ENCODE measurements at places on chromosomes 6 and 20.

DNA sequence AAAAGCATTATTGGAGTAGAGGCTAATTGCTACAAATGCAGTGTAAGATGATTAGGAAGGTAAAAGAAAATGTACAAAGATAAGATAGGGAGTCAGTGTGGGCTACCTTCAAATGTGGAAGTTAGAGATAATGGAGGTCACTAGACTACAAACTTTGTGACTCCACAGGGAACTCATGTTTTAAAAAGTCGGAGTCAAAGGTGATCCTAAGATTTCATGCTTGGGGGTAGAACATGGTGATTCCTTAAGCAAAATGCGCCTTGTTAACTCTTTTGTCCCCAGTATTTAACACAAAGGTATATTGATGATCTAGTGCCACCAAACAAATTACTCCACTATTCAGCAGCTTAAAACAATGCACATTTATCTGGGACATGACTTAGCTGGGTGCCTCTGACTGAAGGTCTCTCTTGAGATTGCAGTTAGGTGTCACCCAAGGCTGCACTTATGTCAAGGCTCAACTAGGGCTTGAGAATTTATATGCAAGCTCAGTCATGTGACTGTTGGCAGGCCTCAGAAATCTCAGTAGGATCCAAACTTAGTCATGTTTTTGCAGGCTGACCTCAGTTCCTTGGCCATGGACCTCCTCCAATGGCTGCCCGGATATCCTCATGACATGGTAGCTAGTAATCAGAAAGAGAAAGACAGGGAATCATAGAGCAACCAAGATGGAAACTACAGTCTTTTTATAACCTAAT lies 11.4 kb upstream of the SNX9 start:
- DNase-seq, result no peak

- DNase-seq, result no peak
Measured at GRCh38 chr6:44120692-44121443, 6.4 kb downstream of the MRPL14 start.

GRCh38 chr6:42960243-42961019 lies at the start of gene GNMT:
GNMT (plus strand) TSS chr6:42960754; CDS start chr6:42960768, 14 bp downstream.
- peak; percentile 15 for DNase-seq

- no peak for DNase-seq
Measured at GRCh38 chr6:134293659-134294161, 24.2 kb downstream of the SGK1 start.

DNA sequence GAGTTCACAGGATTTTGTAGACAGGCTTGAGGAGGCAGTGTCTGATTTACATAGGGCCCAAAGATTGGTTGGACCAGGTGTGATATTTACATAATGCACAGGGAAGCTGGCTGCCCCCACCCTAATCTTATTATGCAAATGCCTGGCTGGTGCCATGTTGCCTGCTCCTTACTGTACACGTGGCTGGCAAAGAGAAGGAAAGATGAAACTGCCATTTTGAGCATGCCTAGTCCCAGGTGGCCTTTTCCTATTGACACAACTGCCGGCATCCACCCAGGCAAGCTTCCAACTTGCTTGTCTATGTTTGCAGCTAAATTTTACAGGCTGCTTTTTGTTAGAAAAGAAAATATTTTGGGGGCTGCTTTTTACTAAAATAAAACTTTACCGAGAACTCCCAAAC lies 174.6 kb downstream of the LMBRD1 start:
- no peak for DNase-seq

DNA sequence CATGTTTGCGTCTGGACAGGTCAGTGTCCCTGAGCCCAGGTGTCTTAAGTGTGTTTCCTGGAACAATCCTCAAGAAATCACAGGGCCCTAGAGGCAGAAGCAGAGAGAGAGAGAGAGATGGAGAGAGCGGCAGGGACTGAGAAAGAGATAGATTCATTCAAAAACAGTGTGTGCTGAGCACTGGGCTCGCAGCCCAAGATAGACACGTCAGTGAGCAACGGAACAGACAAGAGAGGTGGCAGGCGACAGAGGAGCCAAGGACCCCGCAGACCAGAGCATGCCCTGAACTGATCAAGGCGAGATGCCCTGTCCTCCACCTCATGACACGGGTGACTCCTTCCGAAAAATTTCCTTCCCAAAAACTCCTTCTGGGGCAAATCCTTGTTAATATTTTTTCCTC lies 362.0 kb upstream of the SULF2 start:
- DNase-seq, result no peak

GRCh38 chr6:144683216-144684070 lies 398.3 kb downstream of the UTRN start:
- no peak for DNase-seq

DNA sequence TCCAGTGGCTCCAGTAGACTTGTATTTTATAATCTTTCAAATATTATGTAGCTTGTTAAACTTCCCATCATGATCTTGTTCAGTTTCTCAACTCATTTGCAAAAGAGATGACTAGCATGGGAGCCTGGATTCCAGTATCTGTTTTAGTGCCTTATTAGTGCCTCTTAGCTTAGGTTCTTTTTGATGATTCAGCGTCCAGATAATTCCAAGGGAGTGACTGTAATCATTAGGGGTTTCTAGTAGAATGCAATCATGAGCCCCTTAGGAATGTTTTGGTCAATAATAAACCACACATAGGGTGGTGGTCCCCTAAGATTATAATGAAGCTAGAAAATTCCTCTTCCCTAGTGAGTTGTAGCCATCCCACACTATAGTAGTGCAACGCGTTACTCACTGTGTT lies 7.0 kb downstream of the CD2AP start:
- no peak for DNase-seq

DNA sequence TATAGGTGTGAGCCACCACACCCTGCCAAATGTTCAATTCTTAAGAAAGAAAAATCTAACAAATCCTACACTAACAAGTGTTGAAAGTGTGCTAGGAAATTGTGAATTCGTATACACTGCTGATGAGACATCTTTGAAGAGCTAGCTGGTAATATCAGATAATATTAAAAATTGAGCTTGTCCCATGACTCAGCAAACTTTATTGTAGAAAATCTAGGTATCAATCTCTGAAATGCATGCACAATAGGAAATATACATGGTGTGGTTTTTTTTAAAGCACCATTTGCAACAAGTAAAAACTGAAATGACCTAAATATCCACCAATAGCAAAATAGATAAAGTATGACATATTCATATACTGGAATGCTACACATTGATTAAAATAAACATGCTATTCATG lies 110.1 kb upstream of the NXT1 start:
- DNase-seq, result no peak

- DNase-seq, result no peak
Measured at GRCh38 chr6:24686946-24687345, 20.1 kb downstream of the ACOT13 start.

- DNase-seq, result no peak
Measured at GRCh38 chr6:108476847-108477430, 83.8 kb upstream of the FOXO3 start.

DNA sequence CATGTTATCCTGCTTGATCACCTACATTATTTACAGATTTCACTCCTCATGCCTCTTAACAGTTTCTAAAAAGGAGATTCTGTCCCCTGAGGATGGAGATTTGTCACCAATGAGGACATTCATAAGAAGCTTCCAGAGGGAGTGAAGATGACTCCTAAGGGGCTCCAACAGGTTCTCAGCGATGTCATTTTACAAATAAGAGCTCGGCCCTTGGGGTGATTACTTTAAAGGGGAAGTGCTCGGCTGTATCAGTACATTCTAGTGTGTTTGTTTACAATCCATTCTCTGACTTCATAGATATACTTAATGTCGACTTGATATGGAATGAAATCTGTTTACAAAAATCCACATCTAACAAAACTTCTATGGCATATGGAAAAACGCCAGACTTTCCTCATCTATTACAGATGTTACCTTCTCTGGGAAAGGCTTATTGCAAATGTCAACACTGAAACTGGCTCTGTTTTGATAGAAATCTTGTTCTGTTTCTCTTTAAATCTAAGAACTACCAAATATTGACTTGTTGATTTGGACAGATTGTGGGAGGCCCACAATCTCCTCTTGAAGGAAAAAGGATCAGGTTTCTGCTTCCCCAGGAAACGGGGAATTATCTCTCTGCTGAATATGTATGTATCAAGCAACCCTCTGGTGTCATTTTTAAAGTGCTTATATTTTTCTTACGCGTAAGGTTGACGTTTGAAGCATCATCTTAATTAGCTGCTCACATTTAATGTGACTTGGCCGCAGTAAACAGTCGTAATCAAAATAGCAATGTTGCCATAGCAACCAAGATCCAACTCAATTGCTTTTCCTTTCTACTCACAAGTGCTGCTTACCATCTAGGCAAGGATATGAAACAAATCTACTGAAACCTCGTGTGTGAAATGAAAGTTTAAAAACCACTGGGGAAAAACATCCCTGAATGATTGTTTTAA lies 95.7 kb downstream of the SHLD1 start:
- no peak for DNase-seq

DNA sequence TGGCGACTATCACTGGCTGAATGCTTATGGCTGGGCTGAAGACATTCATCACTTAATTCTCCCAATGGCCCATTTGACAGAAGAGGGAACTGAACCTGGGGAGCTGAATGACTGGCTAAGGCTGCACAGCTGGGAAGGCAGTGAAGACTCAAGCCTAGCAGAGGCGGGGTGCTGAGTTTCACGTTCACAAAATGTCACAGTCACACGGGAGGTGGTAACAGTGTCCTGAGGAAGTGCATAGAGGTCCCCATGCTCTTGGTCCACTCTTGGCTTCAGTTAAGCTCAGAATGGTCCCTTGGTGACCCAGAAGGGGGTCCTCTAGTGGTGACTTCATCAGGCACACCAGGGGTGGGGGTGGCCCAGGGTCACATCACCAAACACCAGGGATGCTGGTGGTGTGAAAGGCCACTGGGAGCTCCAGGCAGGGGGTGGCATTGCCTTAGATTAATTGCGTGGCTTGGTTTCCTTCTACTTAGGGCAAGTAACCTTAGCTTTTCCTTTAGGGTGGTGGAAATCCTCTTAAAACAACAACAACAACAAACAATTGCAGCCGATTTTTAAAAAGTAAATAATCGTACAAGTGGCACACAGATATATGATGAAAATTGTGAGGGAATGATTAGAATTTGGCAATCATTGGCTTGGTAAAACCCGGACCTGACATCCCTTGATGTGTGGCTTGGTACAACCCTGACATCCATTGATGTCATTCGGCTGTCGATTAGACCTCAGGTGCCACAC lies 45.0 kb downstream of the SULF2 start:
- DNase-seq, result no peak

- DNase-seq, result no peak
Measured at GRCh38 chr6:139944131-139944530, 569.7 kb upstream of the CITED2 start.

DNA sequence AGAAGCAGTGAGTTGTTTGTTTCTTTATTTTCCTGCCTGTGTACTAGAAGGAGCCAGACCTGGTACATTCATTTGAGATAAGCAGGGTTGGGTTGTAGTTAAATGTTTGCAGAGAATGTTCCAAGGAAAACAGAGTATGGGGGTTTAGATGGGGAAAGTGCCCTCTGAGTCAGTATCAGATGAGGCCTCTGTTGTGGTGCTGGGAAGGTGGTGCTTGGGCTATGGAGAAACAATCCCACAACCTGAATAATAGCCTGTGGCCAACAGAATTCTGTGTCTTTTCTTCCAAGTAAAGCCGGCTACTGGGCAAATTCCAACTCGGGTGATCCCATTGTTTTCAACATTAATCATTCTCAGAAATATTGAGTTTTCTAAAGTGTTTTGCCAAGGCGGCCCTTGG lies 109.3 kb downstream of the RNF144B start:
- DNase-seq, result no peak

GRCh38 chr20:19018881-19019280 lies 193.6 kb upstream of the SLC24A3 start:
- no peak for DNase-seq
